ENCODE measurements at places on chromosomes 2 and 18.

GRCh38 chr2:75807992-75808391 is 97.3 kb upstream of the GCFC2 start:
- DNase-seq: no peak

DNA sequence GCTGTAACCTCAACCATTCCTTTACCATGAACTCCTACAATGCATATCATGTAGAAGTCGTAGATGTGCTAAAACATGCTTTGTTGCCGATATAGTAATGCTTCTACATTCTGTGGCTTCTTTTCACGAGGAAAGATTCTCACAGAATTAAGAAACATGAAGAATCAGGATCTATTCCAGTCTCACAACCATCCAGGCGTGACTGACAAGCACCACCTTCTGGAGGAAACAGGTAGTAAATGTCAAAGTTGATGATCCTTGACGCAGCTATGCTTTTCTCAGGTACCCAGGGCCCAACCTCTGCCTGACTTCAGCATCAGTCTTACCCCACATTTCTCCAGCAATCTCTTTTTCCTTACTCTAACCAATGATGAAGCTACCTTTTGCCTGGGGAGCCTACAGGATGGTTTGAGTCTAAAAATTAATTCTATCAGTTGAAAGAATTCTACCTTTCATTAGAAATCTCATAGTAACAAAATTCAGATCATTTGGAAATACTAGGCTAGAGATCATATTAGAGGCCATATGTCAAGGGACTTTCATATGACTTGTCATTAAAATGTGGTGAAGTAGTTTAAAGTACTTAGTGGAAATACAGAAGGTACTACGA is 123.3 kb upstream of the RND3 start:
- DNase-seq: no peak

DNA sequence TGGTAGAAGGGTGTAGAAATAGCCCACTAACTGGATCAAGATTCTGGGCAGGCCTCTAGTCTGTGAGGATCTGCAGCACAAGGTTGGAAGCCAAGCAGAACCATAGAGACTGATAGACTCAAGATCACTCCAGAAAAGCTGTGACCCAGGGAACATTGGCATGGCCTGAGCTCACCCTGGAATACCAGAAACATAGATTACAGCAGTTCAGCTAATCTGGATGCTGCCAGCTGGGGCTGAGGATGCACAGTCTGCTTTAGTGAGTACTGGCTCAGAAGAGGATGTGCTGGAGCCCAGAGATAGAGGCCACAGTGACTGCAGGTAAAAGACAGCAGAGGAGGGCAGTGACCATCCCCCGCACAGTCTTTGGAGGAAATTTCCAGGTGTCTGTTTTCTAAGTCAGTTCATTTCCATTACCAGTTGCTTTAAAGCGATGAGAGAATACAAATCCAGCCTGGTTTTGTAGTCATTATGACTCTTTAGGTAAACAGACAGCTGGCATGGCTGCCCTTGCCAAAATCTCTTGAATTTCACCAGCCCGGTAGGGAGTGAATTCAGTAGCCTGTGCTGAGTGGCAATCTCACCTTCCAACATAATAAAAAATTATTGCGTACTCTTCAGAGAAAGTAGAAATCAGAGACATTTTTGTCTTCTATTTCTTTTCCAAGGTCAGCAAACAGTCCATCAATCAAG is 119.2 kb downstream of the ANTXR1 start:
- no peak for DNase-seq

DNA sequence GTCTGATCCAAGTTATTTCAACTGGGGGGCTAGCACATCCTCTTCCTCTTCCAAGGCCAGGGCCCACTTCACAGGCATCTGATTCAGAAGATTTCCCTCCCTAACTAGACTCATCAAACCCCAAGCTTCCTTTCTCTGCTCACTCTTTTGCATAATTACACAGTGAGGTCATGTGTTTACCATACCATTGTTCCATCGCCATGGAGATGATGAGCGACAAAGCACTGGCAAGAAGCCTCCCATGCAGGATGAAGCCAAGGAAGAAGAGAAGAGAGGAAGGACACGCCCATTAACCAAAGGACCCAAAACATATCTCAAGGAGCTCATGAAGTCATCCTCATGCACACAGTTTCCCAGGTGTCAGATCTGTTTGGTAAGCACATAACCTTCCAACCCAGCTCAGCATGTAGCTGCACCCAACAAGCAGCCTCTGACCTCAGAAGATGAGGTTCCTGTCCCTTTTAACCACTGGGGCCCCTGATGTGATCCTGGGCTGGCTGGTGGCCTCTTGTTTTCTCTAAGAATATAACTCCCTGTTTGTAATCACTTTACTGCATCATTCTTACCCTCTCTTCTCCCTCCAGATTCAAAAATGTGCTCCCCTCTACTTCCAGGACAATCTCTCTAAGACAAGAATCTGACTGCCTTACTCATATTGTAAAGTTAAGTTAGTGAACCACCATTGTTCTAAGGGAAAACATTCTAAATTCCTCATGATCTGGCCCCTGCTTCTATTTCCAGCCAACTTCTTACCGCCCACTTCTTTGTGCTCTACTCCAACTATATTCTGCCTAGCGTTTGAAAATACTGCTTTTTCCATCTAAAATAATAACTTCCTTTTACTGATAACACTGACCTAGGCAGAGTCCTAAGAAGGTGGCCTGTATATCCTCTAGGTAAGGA is 190.1 kb downstream of the TTC32 start:
- DNase-seq: peak; percentile 1

GRCh38 chr2:173881886-173882285 is 83.3 kb downstream of the SP3 start:
- no peak for DNase-seq

DNA sequence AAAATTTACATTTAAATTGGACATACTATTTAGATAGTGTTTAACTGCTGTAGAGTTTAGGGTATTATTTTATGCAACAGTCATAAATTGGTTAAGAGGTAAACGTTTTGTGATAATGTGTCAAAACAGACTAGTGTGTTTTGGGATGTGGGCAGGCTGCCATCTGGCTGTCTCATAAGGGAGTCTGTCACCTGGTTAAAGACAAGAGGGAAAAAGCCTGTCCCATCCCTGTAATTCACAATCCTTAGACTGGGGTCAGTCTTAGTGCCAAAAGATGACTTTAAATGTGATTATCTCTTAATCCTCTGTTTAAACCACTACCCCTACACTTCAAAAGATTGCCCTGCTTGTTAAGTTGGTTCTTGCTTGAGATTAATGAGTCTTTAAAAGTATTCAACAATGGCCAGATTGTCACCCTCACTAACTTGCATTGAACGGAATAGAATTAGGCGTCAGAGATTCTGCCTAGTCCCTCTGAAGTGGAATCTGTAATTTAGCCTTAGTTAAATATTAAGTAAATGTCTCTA is 59.2 kb downstream of the SGPP2 start:
- peak; percentile 4 for DNase-seq

DNA sequence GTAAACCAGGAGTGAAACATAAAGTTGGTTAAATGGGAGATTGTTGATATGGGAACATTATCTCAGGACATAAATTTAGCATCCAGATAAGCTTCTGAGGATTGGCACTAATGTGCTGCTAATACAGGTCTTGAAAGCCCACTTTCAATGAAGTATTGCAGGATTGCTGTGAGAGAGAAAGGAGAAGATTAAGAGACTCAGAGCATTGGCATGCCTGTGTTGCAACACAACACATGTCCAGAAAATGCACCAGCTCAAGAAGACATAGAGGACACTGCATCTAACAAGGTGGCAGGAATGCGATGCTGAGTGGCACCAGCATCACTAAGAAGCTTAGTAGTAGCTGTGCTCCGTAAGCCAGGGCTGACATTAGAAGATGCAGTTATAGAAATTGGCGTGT is 728.9 kb downstream of the SUCLG1 start:
- DNase-seq: no peak
